ENCODE measurements at places on chromosomes 4 and X. TPM values are rescaled to one million over a fixed set of nuclear protein-coding genes. Genes with fewer than 3 reads are reported as not detected.
A peak's percentile ranks its signal among the peaks of the same experiment; 100 is the strongest.

The SLC25A31 gene
- total RNA-seq, result not detected

The RWDD4 gene
- 30.2 TPM for total RNA-seq

The SSX4B gene
- not detected for total RNA-seq

The RIPPLY1 gene
- total RNA-seq, result not detected

The SH2D1A gene
- total RNA-seq, result not detected

The ALB gene
- total RNA-seq, result not detected

The CENPVL3 gene
- total RNA-seq, result not detected

The FAM184B gene
- not detected for total RNA-seq

The DUSP21 gene
- total RNA-seq, result not detected

The NXF2 gene
- not detected for total RNA-seq

The GLRB gene
- 6.8 TPM for total RNA-seq

The PABPC1L2A gene
- not detected for total RNA-seq

The CSTF2 gene
- total RNA-seq, result 16.0 TPM

- peak; percentile 42 for DNase-seq
Observed at GRCh38 chr4:164977243-164978164, at the start of gene TRIM61. Gene TRIM61, minus strand, starts transcription at chr4:164977657. Its CDS starts 7,655 bp downstream, at chr4:164970002.

GRCh38 chr4:165158762-165159161 is 46.1 kb upstream of the TMEM192 start:
- no peak for DNase-seq

- peak; percentile 48 for DNase-seq
Observed at GRCh38 chr4:175066923-175067627, 148.9 kb downstream of the ADAM29 start.

DNA sequence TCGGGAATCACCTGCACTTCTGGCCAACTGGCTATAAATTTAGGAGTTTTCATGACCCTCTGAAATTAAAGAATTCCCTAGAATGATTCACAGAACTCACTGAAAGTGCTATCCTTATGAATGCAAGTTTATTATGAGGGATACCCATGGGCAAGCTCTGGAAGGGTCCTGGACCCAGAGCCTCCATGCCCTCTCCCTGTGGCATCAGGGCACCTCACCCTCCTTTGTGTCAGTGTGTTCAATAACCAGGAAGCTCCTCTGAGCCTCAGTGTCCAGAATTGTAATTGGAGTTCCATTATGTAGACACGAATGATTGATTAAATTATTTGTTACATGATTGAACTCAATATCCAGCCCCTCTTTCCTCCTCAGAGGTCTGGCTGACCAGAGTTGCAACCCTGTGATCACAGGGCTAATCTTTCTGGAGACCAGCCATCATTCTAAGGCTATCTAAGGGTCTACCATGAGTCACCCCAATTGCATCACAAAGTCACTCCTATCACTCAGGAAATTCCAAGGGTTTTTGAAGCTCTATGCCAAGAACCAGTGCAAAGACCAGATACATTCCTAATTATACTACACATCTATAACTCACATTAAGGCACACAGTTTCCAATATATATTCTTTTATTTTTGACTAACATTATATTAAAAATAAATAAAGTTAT is 8.9 kb downstream of the ANXA3 start:
- DNase-seq, result peak; percentile 92

DNA sequence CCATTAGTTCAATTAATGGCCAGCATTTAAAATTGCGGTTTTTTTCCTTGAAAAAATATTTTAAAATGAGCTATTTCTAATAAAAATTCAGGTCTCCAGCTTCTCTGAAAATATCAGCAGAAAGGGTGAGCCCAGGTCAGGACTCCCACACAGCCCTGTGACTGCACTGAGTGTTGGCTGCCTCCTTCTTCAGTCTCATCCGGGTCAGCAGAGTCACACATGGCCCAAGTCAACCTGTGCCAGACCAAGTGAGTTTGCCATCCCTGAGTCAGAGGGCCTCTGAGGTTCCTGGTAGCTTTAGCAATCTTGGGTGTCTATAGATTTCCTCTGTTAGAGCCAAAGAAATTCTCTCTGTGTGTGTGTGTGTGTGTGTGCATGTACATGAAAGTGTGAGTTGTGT is 22.1 kb upstream of the MSX1 start:
- no peak for DNase-seq

GRCh38 chr4:140249351-140249750 is 95.4 kb upstream of the MAML3 start:
- DNase-seq, result peak; percentile 63

DNA sequence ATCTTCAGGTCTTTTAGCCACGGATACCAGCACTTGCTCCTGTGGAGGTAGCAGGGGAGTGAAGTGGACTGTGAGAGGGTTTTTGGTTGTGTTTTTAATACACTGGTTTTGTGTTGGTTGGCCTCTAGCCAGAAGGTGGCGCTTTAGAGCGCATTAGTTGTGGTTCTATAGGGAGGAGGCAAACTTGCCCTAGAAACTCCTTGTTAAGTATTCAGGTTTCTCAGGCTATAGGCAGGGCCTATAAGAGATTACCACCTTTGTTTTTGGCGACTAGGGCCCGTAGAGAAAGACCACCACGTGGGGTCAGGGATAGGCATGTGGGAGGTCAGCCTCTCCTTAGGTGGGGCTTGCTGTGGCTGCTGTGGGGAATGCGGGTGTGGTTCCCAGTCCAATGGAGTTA is 221.6 kb upstream of the SPANXN4 start:
- no peak for DNase-seq

DNA sequence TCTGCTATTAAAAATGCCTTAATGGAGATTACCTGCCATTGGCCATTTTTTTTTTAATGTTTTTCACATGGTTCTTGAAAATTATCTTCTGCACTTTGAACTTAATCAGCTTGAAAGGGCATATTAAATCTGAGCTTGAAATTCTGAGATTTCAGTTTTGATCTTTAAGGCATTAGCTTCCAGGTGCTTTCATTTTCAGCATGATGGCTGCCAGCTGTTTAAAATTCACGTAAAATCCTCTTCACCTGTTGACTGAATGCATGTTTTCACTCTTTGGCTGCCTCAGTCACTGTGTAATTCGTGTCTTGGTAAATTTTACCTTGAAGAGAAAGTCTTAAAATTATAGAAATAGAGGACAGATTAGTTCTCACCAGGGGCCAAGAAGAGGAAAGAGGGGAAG is 39.6 kb downstream of the SMAD1 start:
- no peak for DNase-seq

GRCh38 chr4:82551734-82552133 is 10.1 kb downstream of the TMEM150C start:
- DNase-seq, result no peak

- DNase-seq, result no peak
Observed at GRCh38 chr4:110003401-110004187, 90.9 kb downstream of the EGF start.

- no peak for DNase-seq
Observed at GRCh38 chrX:39693298-39693697, 404.5 kb downstream of the BCOR start.

GRCh38 chr4:84799318-84799717 is 167.2 kb downstream of the WDFY3 start:
- no peak for DNase-seq

DNA sequence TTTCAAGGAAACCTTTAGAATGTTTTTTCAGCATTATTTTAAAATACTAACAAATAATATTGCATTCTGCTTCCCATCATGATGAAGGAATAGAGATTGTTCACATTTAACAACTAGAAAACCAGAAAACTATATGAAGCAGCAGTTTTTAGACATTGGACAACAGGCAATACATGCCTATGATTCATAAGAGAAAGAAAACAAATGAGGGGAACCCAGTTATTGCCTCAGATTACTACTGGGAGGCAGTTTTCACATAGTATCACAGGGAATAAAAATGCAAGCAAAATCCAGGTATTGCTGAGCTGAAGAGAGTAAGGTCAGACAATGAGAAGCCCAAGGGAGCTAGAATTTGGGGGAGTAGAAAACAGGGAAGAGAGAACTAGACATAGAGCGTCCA is 373.6 kb downstream of the MAPK10 start:
- no peak for DNase-seq

DNA sequence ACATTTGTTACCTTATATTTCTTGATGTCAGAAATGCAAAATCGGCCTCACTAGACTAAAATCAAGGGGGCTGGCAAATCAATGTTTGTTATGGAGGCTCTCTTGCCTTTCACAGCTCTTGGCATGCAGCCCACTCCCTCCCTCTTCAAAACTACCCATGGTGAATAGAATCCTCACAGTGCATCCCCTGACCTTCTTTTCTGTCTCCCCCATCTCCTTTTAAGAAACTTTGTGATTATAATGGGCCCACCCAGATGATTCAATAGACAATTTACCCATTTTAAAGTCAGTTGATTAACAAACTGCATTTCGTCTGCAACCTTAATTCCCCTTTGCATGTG is 184.0 kb downstream of the PCDH7 start:
- DNase-seq, result no peak

- DNase-seq, result no peak
Observed at GRCh38 chrX:103791826-103792485, 15.3 kb downstream of the PLP1 start.

GRCh38 chr4:100827756-100828155 is 309.9 kb upstream of the EMCN start:
- no peak for DNase-seq

DNA sequence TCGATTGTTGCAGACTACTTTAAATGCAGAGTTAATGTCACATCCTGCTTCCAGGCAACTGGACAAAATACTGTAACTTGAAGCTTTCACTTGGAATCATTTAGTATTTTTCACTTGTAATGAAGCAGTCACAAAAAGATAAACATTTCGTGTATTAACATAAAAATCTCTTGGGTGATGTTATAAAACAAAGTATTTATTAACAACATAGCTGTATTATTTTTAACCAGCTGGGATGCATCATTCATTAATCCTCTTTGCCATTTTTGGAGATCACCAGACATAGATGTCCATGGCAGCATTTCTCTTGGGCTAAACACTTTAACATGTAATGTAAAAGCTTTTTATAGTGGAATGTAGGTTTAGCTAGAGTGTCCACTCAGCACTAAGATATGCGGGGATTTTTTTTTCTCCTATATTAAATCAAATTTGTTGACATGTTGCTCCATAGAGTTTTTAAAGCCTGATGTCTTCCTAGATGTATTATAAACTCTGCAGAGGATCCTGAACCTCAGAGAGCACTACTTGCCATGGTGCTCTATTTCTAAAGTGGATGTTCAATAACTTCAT is 193.7 kb upstream of the SPANXN4 start:
- no peak for DNase-seq

DNA sequence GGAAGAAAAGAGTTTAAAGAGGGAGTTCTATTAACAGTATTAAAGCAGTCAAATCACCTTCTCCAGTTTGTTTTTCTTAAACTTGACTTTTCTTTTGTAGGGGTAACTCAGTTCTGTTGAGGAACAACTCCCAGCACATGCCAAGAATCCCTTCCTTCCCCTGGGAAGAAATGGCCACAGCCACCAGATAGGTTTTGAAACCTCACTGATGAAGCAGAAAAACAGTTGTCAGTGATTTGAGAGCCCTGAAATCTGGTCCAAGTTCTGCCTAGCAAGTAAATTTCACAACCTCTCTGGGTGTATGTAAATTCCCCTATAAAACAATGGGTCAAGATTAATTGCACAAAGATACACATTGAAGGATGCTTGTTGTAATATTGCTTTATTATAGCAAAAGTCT is 167.1 kb downstream of the DHX15 start:
- DNase-seq, result no peak

GRCh38 chr4:174365018-174365587 is 81.4 kb downstream of the CEP44 start:
- peak; percentile 49 for DNase-seq

GRCh38 chrX:153102418-153102817 is 30.2 kb downstream of the PNMA6A start:
- DNase-seq, result no peak

GRCh38 chrX:74911494-74911893 is 13.8 kb downstream of the NEXMIF start:
- DNase-seq, result no peak

- DNase-seq, result no peak
Observed at GRCh38 chr4:181078196-181078595, 1165.0 kb upstream of the TENM3 start.

DNA sequence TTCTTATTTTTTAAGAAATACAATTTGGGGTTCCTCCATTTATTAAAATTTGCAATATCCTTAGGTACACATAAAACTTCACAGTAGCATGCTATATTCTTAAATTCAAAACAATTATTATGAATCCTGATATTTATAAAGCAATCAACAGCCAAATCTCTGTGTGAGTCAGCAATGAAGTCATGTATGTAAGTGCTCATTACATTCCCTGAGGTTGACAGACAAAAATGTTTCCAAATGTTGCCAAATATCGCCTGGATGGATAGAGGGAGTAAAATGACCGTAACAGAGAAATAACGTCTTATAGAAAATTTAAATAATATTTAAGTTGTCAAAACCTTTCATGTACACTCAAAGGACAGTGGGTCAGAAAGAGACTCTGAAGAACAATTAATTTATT is 220.0 kb downstream of the PCDH18 start:
- DNase-seq, result no peak

GRCh38 chrX:3715921-3716320 is 2.5 kb upstream of the PRKX start:
- DNase-seq, result no peak

- DNase-seq, result no peak
Observed at GRCh38 chr4:119244832-119245231, 32.3 kb downstream of the USP53 start.

DNA sequence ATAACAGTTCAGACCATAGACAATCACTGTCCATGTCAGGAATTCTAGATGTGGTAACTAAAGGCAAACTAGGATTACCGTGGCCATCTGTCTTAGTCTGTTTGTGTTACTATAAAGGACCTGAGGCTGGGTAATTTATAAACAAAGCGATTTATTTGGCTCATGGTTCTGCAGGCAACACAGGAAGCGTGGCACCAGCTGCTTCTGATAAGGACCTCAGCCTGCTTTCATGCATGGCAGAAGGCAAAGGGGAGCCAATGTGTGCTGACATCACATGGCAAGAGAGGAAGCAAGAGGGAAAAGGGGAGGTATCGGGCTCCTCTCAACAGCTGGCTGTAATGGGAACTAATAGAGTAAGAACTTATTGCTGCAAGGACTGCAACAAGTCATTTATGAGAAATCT is 376.7 kb downstream of the GPM6A start:
- DNase-seq, result peak; percentile 62

GRCh38 chrX:107629540-107629909 is 1.2 kb downstream of the PRPS1 start:
- peak; percentile 40 for DNase-seq

DNA sequence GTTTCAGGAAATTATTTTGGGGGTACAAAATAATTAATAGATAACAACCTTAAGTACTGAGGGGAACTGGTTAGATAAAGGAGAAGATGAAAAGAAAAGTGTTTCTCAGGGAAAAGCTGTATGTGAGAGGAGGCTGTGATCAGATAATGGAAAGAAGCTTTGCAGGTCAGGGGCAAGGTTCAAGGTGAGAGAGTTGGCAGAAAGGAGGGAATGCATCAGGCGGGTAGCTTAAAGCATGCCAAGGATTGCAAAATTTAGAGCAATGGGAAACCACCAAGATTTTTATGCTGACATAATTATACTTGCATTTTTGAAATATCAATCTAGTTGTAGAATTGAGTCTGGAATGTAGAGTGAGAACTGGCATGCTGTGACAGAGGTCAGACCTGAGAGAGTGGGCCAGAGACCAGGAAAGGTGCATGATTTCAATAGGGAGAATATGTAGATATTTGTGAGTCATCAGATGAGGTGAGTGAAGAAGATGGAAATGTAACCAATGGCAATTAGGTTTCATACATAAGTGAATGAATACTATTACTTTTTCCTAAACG is 508.7 kb downstream of the TRIML1 start:
- DNase-seq, result no peak

Measured in fibroblast of villous mesenchyme (primary cell).